Mucosa of gallbladder (tissue), 1 donor: ENCODE measurements at places on chromosomes 16 and 17.

DNA sequence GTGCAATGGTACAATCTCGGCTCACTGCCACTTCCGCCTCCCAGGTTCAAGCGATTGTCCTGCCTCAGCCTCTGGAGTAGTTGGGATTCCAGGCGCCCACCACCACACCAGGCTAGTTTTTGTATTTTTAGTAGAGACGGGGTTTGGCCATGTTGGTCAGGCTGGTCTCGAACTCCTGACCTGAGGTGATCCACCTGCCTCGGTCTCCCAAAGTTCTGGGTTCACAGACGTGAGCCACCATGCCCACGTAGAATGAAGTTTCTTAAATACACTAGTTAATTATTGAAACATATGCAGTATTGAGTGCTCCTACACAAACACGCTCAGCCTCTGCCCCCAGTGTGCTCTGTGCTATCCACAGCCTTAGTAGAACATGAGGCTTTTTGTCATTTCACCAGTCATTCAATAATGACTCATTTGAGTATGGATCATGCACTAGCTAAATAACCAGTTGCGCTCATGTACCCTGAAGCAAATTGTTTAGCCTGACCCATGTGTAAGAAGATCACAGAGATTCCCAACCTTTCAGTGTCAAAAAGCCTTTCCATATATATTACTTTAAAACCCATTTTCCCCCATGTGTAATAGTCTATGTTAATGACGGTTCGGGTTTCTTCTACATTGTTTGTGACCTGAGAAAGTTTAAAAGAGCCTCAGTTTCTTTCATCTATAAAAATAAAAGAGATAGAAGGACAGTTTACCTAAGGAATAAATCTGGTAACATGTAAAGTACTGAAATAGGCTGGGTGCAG lies 49.7 kb downstream of the TUBD1 start:
- DNase-seq = peak; percentile 74

DNA sequence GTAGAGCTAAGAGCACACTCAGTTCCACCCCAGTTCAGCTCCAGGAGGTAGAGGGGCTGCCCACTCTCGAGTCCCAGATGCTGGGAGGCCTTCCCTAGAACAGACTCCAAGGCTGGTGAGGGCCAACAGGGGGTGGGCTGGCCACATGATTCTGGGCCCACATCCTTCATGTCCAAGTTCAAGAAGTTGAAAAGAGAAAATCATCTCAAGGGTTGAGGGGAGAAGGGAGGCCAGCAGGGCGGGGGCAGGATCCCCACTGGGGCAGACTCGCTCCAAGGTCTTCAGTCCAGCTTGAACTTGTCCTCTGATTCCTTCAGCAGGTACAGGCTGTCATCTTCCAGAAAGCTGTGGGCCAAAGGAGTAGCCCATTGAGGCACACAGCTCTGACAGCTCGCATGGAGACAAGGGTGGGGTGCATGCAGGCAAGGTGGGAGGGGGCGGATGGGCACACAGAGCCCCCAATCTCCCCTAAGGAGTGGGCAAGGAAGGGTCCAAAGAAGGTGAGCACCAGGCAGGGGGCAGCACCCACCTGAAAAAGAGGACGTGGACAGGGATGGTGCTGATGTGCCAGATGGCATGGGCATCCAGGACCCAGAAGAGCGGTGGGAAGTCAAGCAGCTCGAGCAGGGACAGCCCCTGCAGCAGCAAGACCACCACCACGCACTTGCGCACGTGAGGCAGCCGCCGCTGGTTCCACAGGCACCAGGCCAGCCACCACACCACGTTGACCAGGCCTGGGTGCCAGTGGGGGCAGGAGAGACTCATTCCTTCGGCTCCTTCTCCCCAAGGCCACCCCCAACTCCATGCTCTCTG lies 4.5 kb downstream of the PNMT start:
- DNase-seq = no peak

- no peak for DNase-seq
Observed at GRCh38 chr16:53111078-53111791, 56.4 kb downstream of the CHD9 start.

GRCh38 chr17:68570526-68570925 lies 30.6 kb downstream of the FAM20A start:
- DNase-seq = no peak

DNA sequence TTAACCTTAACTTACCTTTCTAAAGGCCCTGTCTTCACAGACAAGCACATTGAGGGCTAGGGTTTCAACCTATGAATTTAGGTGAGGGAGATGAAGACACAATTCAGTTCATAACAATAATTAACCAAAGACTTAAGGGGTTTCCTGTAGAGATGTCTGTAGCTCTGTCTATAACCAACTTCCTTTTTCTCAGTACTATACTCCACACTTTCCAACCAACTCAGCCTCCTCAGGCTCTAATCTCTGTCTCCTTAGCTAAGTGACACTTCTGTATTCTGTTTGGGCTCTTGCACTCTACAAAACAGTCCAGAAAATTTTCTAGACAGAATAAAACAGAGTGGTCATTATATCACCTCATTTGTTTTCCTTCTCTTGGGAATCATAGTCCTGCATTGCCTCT lies 25.8 kb downstream of the CAPNS2 start:
- DNase-seq = no peak

GRCh38 chr16:53893731-53894435 lies 189.9 kb downstream of the FTO start:
- no peak for DNase-seq

DNA sequence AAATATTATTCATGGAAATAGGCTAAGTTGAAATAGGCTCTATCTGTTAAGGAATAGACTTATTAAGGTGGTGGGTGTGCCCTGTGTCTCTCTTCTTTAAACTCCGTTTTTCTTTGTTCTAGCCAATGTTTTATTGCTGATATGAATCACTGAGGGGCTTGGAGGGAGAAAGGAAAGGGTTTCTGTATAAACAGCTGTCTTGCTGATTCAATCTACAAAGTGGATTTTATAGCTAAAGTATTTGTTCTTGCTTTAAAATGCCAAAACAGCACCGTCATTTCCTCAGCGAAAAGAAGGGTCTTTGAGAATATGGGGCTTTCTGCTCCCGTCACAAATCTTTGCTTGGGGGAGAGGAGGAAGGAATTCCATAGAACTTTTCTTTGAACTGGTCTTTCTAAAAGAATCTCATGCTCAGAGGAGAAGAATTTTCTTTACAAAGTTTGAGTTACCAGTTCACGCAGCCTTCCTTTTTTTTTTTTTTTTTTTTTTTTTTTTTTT lies 39.3 kb downstream of the MSI2 start:
- no peak for DNase-seq

DNA sequence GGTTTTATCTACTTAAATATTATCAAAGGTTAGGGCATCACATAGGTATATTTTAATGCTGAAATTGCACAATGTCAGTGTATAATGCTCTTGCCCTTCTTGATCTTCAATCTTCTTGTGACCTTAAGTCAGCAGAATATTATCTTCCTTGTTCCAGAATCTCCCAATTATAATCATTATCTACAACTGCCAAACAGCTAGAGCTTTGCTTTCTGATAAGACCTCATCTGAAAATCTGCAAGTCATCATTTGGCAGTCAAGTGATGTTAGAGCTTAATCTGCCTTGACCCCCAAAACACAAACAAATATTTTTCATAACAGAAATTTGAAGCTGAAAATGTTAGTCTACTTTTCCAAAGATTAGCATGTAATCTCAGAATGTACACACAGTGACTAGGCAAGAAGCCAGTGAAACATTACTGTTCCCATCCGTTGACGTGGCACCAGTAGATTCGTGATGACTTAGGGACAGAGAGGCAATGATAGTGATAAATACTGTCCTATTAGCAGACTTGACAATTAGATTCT lies 19.8 kb downstream of the REXO5 start:
- DNase-seq = no peak
